Stimulated activated CD4-positive, alpha-beta T cell treated with anti-CD3 and anti-CD28 coated beads, Interleukin-12 subunit alpha, Interleukin-12 subunit beta, amount 100 ng/mL, for 4 hours (primary cell): ENCODE measurements at places on chromosomes 7 and 10.

- DNase-seq: no peak
These were observed 222.8 kb downstream of the TNS3 start for GRCh38 chr7:47358944-47359588.

DNA sequence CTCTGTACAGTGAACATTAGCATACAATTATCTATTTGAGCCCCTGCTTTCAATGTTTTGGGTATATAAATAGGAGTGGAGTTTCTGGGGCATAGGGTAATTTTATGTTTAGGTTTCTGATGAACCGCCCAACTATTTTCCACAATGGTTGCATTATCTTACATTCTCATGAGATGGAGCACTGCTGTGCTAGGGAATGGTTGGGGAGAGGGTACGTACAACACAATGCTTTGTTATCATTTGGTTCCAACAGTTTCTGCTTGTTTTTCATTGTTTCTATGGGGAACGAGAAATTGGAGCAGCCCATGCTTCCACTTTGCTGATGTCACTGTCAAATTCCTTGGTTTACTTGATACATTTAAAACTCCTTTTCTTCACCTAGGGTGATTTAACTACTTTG, 1115.3 kb downstream of the REEP3 start:
- no peak for DNase-seq

DNA sequence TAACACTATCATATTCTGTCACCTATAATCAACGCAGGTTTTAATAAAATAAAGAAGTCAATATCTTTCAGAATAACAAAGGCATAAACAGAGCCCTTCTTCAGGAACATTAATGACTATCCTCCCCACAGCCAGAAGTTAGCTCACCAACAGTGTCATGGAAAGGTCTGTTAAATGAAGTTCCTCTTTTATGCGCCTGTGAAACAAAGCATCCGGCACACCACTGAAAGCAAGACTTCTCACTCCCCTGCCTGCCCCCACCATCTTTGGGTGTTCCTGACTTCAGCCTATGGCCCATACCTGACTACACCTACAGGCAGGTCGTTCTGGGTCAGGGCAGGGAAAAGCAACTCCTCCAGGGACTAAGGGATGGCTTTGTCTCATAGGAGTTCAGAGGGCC, 205.4 kb downstream of the FANK1 start:
- no peak for DNase-seq

DNA sequence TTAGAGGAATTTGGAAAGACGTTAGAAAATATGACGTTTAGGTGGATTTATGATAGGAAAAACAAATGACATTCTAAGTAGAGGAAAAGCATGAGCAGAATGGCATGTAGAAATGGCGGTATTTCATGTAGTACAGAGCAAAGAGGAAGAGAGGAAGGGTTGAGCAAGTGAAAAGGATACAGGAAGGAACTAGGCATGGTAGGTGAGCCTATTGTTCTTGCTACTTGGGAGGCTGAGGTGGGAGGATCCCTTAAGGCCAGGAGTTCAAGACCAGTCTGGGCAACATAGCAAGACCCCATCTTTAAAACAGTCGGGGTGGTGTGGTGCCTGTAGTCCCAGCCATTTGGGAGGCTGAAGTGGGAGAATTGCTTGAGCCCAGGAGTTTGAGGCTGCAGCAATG, 1.2 kb downstream of the GTPBP10 start:
- no peak for DNase-seq

DNA sequence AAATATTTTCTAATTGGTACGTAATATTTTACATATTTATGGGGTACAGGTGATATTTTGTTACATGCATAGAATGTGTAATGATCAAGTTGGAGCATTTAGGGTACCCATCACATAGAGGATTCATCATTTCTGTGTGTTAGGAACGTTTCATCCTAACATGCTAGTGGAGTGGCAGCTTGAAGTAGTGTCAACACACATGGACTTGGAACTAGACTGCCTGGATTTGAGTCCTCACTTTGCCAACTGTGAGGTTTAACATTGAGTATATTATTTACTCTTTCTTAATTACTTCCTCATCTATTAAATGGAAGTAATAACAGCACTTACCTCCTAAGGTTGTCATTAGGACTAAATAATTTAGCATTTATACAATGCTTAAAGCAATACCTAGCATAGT, 241.9 kb downstream of the PLXDC2 start:
- no peak for DNase-seq

GRCh38 chr10:131730771-131731497, 169.9 kb upstream of the PPP2R2D start:
- DNase-seq: no peak

GRCh38 chr7:84674236-84674913, 479.8 kb upstream of the SEMA3A start:
- DNase-seq: no peak

- DNase-seq: no peak
These were observed 1.2 kb downstream of the BRAF start for GRCh38 chr7:140923358-140924006.

- no peak for DNase-seq
These were observed 31.1 kb downstream of the NRBF2 start for GRCh38 chr10:63164166-63164623.

DNA sequence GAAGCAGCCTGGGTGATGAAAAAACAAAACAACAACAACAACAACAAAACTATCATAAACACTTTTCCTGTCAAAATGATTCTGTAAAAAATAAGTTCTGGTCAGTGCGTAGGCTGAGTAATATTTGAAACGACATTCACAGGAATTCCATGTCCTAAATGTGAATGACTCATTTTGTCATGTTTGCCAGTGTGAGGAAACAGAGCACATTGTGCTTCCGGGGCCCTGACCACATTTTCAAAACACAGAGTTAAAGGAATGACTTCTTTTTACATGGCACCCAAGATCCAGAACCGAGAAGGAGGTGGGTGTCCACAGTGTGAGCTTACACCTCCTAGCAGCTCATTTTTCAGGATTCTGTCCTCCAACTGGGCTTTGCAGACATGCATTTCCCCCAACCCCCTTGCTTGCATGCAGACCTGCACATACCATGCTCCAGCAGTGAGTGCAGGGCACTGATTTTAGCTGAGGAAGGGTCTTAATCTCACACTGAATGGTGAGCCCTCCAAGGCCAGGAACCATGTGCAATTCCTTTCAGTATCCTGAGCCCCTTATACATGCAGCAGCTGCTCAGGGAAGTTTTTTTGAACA, 3.0 kb downstream of the CLRN3 start:
- no peak for DNase-seq

DNA sequence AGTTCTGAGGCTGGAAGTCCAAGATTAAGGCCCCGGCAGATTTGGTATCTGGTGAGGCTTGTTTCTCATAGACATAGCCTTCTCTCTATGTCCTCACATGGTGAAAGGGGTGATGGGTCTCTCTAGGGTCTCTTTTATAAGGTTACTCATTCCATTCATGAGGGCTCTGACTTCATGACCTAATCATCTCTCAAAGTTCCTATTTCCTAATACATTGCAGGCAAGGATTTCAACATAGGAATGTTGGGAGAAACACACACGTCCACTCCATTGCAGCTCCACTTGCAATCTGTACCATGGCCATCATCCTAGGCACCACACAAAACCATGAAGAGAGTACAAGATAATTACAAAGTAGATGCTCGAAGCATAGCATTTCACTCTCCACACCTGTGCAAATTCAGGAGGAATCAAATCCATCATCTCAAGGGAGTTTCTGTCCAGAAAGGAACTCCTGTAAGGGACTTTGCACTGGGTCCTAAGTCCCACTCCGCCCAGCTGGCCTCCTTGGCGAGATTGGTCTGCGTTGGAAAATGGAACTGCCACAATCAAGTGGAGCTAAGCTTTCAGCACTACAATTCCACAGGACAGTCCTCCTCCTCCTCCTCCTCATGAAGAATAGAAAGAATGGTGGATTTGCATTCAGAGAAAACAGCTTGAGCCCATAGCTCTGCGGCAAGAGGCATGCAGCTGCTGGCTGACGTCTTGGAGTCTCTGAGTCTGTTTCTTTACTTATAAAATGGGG, 8.8 kb downstream of the DDC start:
- DNase-seq: no peak

DNA sequence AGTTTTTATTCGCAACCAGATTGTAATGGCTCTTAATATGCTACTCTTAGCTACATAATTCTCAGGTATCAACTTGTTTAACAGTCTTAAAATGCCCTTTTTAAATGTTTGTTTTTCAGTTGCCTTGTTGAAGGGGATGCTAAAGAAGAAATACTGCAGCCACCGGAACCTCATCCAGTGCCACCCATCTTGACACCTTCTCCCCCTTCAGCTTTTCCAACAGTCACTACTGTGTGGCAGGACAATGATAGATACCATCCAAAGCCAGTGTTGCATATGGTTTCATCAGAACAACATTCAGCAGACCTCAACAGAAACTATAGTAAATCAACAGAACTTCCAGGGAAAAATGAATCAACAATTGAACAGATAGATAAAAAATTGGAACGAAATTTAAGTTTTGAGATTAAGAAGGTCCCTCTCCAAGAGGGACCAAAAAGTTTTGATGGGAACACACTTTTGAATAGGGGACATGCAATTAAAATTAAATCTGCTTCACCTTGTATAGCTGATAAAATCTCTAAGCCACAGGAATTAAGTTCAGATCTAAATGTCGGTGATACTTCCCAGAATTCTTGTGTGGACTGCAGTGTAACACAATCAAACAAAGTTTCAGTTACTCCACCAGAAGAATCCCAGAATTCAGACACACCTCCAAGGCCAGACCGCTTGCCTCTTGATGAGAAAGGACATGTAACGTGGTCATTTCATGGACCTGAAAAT, 69.5 kb upstream of the RSBN1L start:
- no peak for DNase-seq

DNA sequence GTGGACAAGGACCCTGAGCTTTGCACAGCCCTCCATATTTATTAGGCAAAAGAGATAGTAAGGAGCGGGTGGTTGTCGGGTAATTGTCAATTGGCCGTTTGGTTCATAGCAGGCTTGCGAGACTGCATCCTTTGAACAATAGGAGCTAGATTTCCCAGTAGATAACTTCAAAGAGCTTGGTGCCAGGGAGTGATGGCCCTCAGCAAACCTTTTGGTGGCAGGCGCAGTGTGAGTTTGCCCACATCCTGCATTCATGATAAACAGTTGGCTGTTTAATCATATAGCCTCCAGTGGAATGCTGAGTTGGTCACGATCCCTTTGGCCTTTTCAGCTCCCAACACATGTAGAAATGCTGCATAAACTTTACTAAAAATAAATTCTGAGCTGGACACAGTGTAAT, 156.9 kb downstream of the AKR1D1 start:
- no peak for DNase-seq
